ENCODE measurements at places on chromosomes 3 and 15. TPM values are rescaled to one million over a fixed set of nuclear protein-coding genes. Genes with fewer than 3 reads are reported as not detected.

DNA sequence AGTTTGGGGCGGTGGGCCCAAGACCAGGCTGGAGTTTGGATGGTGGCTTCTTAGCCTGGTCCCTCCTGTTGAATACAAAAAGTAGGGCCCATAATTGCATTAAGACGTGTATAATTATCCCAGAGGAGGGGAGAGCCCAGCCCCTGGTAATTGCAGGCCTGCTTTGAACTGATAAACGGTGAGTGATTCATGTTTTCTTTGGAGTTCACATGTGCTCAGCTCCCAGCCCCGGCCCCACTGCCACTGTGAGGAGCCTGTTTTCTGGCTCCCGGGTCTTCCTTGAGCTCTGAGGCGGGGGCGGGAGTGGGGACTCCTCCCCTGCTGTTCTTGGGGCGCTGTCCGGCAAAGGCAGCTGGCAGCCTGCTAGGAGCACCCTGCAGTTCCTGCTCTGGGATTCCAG lies 3.1 kb downstream of the PLXNA1 start:
- no peak for DNase-seq
- H3K27me3 ChIP-seq, result no peaks in the 10 kb centered on the region
- no peak overlapping the region for H3K4me3 ChIP-seq
- H3K27ac ChIP-seq, result no peak overlapping the region
- H3K4me1 ChIP-seq, result peaks cover 20% of the 10 kb centered on the region

DNA sequence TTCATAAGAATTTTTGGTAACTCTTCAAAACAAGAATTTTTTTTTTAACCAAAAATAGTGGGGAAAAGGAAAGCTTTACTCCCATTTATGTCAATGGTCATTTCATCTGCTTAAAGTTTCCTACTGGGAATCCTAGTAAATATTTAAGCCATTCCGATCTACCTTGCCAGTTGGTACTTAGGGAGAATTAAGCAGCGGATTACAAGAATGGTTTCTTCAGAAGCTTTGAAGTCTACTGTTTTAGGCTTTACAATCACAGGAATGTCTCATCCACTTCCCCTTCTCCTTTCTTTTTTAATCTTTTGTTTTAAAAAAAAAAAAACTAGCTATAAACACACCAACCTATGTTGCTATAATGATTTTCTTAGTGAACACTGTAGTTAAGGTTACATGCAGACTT lies 341.4 kb upstream of the ATP11B start:
- H3K4me3 ChIP-seq, result no peak overlapping the region
- no peak for DNase-seq
- no peak overlapping the region for H3K27ac ChIP-seq

GRCh38 chr3:128276577-128277183 lies 123.4 kb downstream of the EEFSEC start:
- H3K4me3 ChIP-seq, result no peak overlapping the region
- no peaks in the 10 kb centered on the region for H3K36me3 ChIP-seq
- no peak overlapping the region for H3K27ac ChIP-seq

- H3K4me3 ChIP-seq, result peak overlapping the region; percentile 58
- no peak for DNase-seq
- H3K36me3 ChIP-seq, result peaks cover 15% of the 10 kb centered on the region
- peaks cover 90% of the 10 kb centered on the region for H3K4me1 ChIP-seq
These were observed 22.0 kb downstream of the TGFBR2 start for GRCh38 chr3:30628205-30628900.

DNA sequence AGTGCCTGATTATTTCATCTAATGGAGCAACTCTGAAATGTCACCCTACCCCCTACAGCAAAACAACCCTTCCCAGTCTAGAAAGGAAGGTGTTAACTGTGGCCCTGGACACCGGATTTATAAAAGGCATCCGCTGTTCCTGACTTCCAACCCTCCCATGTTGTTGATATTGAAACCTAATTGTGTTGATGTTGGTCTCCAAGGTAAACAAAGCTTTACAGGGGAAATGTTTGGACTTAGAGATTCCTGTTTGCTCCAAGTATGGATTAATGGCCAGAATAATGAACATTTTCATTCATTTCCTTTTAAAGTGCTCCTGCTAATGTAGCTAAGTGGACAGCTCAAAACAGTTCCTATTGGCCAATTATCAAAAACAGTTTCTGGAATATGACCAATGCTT lies 19.4 kb upstream of the LMCD1 start:
- H3K4me3 ChIP-seq, result no peak overlapping the region
- H3K36me3 ChIP-seq, result no peaks in the 10 kb centered on the region
- H3K4me1 ChIP-seq, result no peaks in the 10 kb centered on the region
- H3K27me3 ChIP-seq, result no peaks in the 10 kb centered on the region
- no peak for DNase-seq

RTP4 gene
- 4.6 TPM for total RNA-seq

SH3GL3 gene
- total RNA-seq, result not detected
